ENCODE measurements at places on chromosomes 16 and 17. TPM values are rescaled to one million over a fixed set of nuclear protein-coding genes. Genes with fewer than 3 reads are reported as not detected.

PTX4 gene
- not detected for total RNA-seq

EVI2B gene
- 0.33 TPM for total RNA-seq

ARL17A gene
- 1.5 TPM for total RNA-seq

TBC1D3H gene
- not detected for total RNA-seq

RAPGEFL1 gene
- total RNA-seq, result 1.2 TPM

WNT3 gene
- 1.3 TPM for total RNA-seq

KRTAP4-5 gene
- not detected for total RNA-seq

CSH2 gene
- not detected for total RNA-seq

FBXW10B gene
- 0.50 TPM for total RNA-seq

TEKT5 gene
- total RNA-seq, result 0.26 TPM

ZNF624 gene
- total RNA-seq, result 7.6 TPM

TMEM114 gene
- total RNA-seq, result not detected
